NCI-H1092 treated with DMSO at 0.1 percent for 48 hours (cell line): ENCODE measurements at places on chromosomes 12 and 14.

DNA sequence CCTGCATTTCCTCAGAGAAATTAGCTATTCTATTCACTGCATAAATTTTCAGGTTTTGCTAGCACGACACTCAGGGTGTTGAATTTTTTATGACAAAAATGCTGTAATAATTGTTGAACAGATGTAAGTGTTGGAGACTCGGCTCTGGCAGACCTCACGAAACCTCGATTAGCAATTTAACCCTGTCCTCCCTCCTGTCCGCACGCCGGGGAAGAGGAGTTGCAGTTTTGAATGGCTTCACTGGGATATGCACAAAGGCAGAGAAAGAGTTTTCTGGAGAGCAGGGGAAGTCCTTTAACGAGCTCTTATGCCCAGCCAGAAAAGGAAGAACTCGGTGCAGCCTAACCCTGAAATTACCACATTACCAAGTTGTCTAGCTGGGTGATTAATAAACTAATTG lies 661.1 kb downstream of the VRK1 start:
- DNase-seq: no peak

- DNase-seq: no peak
Observed at GRCh38 chr12:28683366-28683765, 465.7 kb upstream of the FAR2 start.

GRCh38 chr14:88919502-88919901 lies 95.1 kb downstream of the TTC8 start:
- no peak for DNase-seq

DNA sequence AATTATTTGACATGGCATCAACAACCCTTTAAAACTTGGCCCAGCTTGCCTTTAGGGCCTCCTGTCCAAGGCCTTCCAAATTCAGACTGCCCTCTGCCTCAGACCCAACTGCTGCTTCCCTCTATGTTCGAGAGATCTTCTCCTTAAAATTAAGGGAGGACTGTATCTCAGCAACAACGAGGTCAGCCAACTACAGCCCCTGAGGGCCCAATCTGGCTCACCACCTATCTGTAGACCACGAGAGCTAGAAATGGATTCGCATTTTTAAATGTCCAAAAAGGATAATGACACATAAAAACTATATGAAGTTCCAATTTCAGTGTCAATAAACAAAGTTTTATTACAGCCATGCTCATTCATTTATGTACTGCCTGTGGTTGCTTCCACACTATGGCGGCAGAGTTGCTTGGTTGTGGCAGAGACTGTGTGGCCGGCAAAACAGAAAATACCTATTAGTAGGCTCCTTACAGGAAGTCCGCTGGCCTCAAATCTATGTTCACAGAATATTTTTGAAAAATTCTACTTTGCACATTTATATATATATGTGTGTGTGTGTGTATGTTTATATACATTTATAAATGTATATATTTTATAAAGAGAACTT lies 1026.9 kb downstream of the BCL11B start:
- DNase-seq: no peak

GRCh38 chr12:115013236-115013981 lies 329.4 kb upstream of the TBX3 start:
- no peak for DNase-seq

GRCh38 chr14:56040121-56040520 lies 78.1 kb upstream of the PELI2 start:
- no peak for DNase-seq

DNA sequence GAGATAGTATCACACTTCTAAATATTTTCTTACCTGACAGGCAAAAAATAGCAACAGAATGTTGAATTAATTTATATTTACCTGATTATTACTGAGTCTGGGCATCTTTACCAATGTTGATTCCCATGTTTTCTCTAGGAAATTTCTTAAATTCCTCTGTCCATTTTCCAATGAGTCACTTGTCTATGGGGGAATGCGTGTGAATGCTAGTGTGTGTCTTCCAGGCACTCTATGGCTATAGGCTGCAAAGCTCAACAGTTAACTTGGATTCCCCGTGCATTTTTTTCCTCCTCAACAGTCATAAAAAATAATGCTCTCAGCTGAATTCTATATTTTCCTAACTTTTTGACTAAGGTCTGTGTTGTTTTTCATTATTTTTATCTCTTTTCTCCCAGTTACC lies 1385.8 kb upstream of the FLRT2 start:
- DNase-seq: no peak

DNA sequence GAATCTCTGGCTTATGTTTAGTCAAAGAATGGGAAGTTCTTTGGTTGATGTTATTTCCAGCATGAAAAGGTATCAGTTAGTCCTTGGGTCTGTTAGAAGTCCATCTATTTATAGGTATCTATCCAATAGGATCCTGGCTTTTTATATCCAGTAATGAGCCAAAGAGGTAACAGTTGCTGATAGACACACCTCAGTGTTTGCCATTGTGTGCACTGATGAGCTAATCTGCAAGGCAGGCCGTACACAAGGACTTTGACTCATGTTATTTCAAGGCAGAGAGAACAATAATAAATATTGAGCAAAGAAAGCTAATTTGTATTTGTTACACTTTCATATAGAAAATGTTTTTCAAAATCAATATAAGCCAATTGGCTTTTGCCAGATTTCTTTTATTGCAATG lies 56.4 kb downstream of the GLT1D1 start:
- no peak for DNase-seq

GRCh38 chr14:55448141-55448614 lies 7.8 kb upstream of the TBPL2 start:
- no peak for DNase-seq

DNA sequence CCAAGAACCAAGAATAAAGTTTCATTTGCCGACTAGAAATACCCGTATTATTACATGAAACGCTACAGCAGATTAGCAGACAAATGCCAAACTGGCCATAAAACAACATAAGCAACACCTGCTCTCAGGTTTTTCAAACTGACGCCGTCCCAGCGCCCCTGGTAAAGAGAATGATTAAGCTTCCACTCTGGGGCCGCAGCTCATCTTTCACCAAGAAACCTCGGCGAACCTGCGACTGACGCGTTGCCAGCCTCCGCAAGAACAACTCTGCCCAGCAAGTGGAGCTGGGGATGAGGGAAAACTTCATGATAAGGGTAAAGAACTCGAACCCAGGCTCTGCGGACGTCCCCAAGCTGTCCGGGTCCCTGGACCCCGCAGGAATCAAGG lies 530 bp downstream of the ARL1 start:
- DNase-seq: no peak

GRCh38 chr14:101176535-101177205 lies 273.1 kb upstream of the RTL1 start:
- DNase-seq: peak; percentile 23

DNA sequence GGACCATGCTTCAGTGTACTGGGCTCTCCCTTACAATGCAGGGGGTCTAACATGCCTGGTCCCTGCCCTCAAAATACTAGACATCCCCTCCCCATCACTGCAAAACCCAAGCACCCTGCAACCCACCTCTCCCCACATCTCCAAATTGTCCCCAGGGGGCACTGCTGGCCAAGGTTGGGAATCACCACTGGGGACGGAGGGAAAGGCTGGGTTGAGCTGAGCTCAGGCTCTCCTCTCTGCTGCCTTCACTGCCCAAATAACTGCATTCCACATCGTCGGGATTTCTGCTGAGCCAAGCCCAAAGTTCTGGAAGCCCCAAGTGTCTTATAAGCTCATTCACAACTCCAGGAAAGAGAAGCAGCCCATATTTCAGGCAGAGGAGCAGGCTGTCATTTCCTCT lies 69.6 kb downstream of the NT5DC3 start:
- DNase-seq: peak; percentile 5

DNA sequence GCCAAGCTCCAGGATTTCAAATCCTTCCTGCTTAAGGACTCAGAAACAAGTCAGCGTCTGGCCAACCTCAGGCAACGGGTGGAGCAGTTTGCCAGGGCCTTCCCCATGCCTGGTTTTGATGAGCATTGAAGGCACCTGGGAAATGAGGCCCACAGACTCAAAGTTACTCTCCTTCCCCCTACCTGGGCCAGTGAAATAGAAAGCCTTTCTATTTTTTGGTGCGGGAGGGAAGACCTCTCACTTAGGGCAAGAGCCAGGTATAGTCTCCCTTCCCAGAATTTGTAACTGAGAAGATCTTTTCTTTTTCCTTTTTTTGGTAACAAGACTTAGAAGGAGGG lies 4.7 kb downstream of the SHMT2 start:
- DNase-seq: no peak

DNA sequence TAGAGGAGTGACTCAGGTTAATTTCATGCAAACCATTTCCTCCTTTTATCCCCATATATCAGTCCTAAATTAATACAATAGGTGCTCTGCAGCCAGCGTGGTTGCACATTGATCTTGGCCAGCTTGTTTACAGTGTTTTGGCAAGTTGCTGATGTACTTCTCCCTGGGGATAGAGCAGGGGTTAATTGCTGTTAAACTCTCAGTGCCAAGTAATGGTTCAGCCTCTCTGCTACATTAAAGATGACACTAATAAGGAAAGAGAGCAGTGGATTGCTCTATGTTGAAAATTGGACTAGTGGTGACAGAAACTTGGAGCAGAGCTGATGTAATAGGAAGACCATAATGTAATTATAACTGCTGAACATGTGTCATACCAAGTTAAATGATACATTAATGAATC lies 717.5 kb downstream of the RERGL start:
- peak; percentile 47 for DNase-seq
